ENCODE measurements at places on chromosomes 12 and 14. TPM values are rescaled to one million over a fixed set of nuclear protein-coding genes. Genes with fewer than 3 reads are reported as not detected.

DNA sequence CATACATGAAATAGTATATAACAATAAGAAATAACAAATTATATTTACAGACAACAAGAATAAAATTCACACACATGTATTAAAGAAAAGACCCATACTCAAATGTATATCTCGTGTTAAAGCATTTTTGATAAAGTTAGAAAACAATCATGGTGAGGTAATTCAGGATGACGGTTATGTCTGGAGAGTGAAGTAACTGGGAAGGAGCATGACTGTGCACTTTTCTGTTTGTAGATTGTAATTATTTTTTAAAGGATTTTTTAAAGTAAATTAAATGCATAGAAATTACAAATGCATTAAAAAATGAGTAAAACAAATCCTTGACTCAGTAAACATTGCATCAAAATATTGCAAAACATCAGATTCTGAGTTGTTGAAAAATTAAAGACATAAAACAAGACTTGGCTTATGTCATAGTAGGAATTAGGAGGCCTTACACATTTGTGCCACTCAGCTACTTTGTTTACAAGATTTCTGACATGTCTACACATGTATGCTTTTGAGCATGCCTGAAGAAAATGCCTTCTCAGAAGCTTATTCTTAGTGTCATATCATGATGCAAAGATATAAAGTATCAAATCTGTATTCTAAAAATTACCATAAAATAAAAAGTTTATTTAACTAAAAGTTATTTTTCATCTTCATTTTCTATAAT lies 1325.1 kb downstream of the SLC16A7 start:
- peak; percentile 59 for ATAC-seq

- no peak for ATAC-seq
These were observed 228.6 kb upstream of the FKBP4 start for GRCh38 chr12:2566161-2566560.

DNA sequence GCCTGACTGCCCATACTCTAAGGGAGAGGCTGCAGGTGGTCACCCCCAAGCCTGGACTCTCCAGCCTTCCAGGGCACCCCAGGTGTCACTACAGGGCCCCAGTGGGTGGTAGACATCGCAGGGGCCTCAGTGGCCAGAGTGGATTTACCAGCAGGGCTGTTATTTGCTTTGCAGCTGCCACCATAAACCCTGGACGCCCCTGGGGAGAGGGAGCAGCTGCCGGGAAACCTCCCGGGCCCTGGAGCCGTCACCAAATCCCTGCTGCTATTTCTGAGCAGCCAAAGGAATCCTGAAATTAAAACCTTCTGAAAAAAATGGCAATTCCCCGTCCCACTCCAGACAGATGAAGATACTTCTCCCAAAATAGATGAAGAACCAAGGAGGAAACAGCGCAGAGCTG lies 13.9 kb downstream of the TMEM119 start:
- no peak for ATAC-seq

GRCh38 chr14:104666981-104667380 lies 22.4 kb upstream of the INF2 start:
- no peak for ATAC-seq

DNA sequence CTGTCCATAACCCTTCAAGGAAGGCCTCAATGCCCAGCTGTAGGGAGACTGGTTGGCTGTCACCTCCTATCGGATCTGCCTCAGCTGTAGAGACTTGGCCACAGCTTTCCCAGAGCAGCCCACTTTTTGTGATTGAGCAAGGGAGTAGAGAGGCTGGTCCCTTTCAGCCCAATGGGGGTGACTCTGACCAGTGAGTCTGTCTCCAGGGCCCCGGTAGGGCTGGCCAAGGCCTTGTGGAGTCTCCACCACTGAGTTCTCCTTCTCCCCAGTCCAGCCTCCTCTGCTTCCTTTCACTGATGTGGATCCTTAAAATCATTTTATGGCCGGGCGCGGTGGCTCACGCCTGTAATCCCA lies 14.5 kb upstream of the HPD start:
- no peak for ATAC-seq

DNA sequence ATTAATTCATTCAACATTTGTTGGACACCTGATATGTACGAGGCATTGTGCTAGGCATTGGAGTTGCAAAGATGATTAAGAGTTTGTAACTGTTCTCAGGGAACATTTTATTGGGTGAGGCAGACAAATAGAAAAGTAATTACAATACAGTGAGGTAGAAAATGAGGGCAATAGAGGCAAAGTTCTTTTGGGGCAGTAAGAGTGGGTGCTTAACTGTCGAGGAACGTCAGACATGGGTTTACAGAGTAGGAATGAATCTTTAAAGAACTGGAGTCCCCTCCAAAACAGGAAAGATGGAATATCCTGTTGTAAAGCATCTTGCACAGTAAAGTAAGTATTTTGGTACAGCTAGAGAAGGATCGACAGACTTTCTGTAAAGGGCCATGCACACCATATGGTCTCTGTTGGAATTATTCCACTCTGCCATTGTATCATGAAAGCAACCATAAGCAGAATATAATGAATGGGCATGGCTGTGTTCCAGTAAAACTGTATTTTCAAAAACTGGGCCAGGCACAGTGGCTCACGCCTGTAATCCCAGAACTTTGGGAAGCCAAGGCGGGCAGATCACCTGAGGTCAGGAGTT lies 9.1 kb downstream of the CREBL2 start:
- ATAC-seq = no peak

DNA sequence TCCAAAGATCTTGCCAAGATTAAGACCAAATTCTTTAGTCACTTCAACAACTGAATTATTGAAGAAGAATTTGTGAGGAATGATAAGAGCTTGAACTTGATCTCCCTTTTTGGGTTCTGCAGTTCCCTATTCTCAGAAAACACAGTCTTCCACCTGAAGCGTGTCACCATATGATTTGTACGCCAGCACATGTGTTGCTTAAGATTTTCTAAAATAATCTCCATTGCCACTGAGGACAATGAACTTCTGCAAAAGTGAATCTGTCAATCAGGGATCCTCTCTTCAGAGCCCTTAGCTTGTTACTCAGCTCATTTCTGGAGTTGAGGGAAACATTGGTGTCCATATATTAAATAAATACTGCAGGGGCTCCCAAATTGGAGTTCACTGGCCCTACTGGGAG lies 4.2 kb upstream of the SPIC start:
- ATAC-seq = no peak

GRCh38 chr12:81094718-81095360 lies 17.0 kb downstream of the ACSS3 start:
- no peak for ATAC-seq

DNA sequence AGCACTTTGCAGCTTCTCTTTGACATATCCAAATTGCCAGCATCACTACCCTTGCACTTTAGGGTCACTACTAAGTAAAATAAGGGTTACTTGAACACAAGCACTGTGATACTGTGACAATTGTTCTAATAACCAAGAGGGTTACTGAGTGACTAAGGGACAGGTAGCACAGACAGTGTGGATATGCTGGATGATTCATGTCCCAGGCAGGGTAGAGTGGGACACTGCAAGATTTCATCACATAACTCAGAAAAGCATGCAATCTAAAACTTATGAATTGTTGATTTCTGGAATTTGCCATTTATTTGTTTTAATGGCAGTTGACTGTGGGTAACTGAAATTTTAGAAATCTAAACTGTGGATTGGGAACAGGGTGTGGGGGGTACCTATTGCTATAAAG lies 218.8 kb downstream of the KITLG start:
- peak; percentile 80 for ATAC-seq

- peak; percentile 64 for ATAC-seq
These were observed 506 bp downstream of the CRY1 start for GRCh38 chr12:107092669-107093416.

DNA sequence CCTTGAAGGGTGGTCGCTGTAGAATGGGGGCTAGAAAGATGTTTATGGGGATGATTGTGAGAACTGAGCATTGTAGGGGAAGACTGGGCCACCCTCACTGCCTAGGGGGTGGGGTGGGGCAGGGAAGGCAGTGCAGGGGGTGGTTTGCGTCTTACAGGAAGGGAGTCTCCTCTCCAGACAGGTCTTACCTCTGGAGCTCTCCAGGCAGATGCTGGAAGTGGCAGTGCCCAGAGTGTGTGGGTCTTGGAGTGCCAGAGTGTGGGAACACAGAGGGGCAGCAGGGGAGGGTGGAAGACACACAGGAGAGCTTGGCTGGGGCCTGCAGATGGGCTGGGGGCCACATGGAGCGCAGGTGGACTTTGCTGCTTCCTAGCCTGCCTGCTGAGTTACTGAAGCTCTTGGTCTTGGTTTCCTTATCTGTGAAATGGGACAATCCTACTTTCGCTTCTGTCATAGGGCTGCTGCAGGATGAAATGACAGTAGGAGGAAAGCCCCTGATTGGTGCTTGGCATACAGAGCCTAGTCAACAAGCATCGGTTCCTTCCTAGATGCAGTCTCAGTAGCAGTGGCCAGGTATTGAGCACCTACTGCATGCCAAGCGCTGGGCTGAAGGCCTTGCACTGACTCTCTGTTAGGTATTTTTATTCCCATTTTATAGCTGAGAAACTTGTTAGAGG lies 118.3 kb downstream of the SLC25A47 start:
- no peak for ATAC-seq

DNA sequence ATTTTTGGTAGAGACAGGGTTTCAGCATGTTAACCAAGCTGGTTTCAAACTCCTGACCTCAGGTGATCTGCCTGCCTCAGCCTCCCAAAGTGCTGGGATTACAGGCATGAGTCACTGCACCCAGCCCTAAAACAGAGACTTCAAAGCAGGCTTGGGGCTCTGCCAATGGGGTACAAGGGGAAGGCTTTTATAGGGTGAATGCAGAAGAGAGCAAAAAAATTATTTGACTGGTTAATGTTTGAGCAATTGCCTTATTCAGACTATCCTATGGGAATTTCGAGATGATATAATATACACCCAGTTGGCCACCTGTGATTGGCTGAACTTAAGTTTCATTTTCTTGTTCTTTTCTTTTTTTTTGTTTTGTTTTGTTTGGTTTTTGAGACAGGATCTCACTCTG lies 31.5 kb upstream of the ACTN1 start:
- ATAC-seq = no peak

- ATAC-seq = no peak
These were observed 56.5 kb upstream of the ETV6 start for GRCh38 chr12:11593013-11593412.

GRCh38 chr12:114685869-114686268 lies 1.9 kb upstream of the TBX3 start:
- no peak for ATAC-seq

DNA sequence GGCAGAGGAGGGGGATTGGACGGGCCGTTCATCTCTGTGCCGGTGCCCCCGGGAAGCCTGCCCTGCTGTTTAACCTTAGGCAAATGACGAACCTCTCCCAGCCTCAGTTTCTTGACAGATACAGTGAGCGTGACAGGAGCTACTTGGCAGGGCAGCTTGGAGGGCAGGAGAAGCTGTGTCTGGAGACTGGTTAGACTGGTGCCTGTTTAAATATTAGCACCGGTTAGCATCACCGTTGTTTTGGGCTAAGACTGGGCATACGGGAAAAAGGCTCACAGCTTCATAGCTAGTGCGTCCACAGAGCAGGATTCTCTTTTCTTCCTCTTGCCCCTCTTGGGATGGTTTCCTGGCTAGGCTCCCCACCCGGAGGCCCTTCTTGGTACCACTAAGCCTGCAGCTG lies 38.7 kb downstream of the RHOF start:
- ATAC-seq = no peak

DNA sequence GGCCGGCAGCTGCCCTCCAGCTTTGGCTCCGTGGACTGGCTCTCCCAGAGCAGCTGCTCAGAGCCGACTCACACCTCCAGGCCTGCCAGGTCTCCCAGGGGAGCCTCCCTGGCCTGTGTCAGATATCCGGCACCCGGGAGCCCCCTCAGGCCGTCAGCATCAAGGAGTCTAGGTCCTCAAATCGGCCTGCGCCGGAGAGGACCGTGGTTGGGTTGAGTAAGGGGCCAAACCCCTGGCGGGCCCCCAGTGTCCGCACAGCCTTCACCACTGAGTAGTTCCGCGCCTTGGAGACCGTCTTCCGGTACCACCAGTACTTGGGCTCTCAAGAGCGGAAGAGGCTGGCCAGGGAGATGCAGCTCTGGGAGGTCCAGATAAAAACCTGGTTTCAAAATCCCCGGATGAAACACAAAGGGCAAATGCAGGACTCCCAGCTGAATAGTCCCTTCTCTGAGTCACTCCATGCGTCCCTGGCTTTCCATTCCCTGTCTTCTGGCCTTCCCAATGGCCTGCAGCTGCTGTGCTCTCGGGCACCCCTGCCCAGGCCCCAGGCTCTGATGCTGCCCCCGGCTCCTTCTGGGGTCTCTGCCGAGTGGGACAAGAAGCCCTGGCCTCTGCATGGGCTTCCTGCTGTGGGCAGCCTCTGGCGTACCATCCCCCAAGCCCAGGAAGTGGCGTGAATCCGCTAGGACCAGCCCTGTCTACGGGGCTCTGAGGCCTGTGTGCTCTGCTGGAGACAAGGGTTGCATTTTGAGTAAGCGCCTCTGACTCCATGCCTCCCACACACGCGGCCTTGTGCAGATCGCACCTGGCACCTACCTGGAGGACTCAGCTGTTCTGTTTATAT lies 245.1 kb upstream of the ATXN7L3B start:
- ATAC-seq = no peak

- ATAC-seq = peak; percentile 98
These were observed 74.3 kb downstream of the IGF1 start for GRCh38 chr12:102406033-102406584.

- no peak for ATAC-seq
These were observed 15.6 kb downstream of the ZNF10 start for GRCh38 chr12:133145981-133146380.

Gene MSI1
- 0.28 TPM for total RNA-seq

Gene AMDHD1
- total RNA-seq = 0.44 TPM

Gene RND1
- total RNA-seq = 2.6 TPM

Gene GRIP1
- 20.1 TPM for total RNA-seq

Gene FERMT2
- 4.1 TPM for total RNA-seq

Gene PZP
- total RNA-seq = not detected

Measured in esophagus mucosa (tissue), 1 donor.